Activated naive CD4-positive, alpha-beta T cell treated with anti-CD3 and anti-CD28 coated beads for 36 hours (primary cell): ENCODE measurements at places on chromosomes 12 and 14. TPM values are rescaled to one million over a fixed set of nuclear protein-coding genes. Genes with fewer than 3 reads are reported as not detected.

FOXN4 gene
- total RNA-seq: not detected

PLEKHD1 gene
- total RNA-seq: not detected

GABARAPL1 gene
- total RNA-seq: 3.3 TPM

ZNF26 gene
- 8.4 TPM for total RNA-seq

DNA sequence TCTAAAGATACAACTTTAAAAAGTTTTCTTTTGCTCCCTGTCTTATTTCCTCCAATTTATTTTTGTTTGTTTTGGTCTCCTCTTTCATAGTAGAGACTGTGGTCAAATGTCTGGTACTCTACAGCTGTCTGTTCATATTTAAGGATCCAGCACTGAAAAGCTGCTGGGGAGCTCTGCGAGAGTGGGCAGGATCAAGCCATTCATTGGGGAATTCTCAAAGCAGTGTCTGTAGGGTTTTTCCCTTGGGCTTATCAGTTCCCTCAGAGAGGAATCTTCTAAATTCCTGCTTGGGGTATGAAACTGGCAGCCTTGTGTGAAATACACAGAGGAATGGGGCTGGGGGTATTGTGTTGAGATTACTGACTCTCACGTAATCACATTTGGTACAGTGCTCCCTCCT lies 52.3 kb downstream of the FNTB start:
- H3K36me3 ChIP-seq: peaks cover 25% of the 10 kb centered on the region
- no peak overlapping the region for H3K4me3 ChIP-seq
- no peak overlapping the region for H3K27ac ChIP-seq
- no peaks in the 10 kb centered on the region for H3K4me1 ChIP-seq
- no peak for DNase-seq
